ENCODE measurements at places on chromosomes 5 and 9.

- no peak for DNase-seq
Observed at GRCh38 chr5:107510125-107510524, 160.6 kb downstream of the EFNA5 start.

DNA sequence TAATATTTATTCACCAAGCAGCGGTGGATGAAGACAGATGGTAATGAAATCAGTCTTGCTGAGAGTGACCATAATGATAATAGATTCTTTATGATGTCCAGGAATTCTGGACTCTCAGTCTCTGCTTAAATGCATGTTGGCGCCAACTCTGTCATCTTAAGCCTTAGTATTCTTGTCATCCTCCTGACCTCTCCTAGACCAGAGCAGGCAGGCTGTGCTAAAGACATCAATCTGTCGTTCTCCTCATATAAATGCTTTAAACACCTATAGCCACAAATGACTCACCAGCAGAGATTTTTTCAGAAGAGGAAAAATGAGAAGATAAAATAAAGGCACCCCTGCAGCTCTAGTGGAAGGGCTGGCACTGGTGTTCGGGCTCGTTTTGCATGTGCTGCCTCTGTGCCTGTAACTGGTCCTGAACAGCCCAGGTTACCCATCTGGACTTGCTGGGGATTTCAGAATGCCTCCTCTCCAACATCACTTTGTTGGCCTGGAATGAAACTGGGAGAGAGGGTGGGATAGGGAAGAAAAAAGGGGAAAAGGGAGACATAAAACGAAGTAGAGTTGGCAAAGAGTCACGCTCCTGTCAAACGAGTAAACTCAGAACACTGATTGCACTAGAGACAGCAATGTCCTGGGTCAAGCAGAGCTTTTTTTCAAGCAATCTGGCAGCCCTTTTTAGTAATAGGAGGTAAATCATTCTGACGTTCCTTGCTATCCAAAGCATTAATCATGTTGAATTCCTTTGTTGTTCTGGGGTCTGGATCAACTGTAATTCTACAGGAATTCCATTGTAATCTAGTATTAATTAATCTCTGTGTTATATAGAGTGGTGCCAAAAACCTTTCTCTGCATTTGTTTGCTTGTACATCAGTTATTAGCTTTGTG is 195.5 kb upstream of the CLINT1 start:
- no peak for DNase-seq

GRCh38 chr5:1934801-1935429 is 52.2 kb upstream of the IRX4 start:
- no peak for DNase-seq

- no peak for DNase-seq
Observed at GRCh38 chr5:145433077-145433476, 402.1 kb downstream of the PRELID2 start.

GRCh38 chr9:111298111-111298510 is 31.9 kb downstream of the OR2K2 start:
- DNase-seq, result no peak

DNA sequence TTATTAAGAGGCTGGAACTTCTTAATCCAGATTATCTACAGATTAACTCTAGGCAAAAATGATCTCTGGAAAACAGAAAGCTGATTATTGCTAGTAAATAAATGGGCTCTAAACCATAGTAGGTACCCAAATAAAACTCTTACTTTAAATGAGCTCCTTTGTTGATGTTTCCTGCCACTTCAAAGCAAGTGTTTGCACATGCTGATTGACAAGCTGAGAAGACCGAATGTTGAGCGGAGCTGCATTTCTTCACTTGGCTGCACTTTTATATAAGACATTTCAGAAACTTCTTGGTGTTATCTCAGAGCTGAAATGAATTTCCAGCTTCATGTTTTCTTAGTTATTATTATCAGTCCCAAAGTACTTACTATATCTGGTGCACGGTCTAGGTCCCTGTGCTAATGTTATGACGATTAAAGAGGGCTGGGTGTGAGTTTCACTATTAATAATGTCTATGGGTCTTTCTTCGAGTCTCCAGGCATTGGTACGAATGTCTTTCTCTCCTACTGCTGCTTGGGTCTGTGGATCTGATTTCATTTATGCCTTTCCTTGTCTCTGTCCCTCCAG is 58.6 kb upstream of the CTXN3 start:
- no peak for DNase-seq

DNA sequence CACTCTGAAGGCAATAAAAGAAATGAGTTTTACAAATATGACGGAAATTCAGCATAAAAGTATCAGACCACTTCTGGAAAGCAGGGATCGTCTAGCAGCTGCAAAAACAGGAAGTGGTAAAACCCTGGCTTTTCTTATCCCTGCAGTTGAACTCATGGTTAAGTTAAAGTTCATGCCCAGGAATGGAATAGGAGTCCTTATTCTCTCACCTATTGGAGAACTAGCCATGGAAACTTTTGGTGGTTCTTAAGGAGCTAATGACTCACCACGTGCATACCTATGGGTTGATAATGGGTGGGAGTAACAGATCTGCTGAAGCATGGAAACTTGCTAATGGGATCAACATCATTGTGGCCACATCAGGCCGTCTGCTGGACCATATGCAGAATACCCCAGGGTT is 93.5 kb upstream of the RGMB start:
- DNase-seq, result no peak

- no peak for DNase-seq
Observed at GRCh38 chr5:111392181-111392580, 120.2 kb downstream of the STARD4 start.

GRCh38 chr5:73312146-73312871 is 136.3 kb downstream of the FOXD1 start:
- no peak for DNase-seq

- DNase-seq, result no peak
Observed at GRCh38 chr5:168214071-168214470, 77.4 kb upstream of the WWC1 start.

GRCh38 chr9:37752642-37753488 is 740 bp upstream of the TRMT10B start:
- no peak for DNase-seq

- DNase-seq, result no peak
Observed at GRCh38 chr5:79181419-79182022, 54.4 kb upstream of the JMY start.

DNA sequence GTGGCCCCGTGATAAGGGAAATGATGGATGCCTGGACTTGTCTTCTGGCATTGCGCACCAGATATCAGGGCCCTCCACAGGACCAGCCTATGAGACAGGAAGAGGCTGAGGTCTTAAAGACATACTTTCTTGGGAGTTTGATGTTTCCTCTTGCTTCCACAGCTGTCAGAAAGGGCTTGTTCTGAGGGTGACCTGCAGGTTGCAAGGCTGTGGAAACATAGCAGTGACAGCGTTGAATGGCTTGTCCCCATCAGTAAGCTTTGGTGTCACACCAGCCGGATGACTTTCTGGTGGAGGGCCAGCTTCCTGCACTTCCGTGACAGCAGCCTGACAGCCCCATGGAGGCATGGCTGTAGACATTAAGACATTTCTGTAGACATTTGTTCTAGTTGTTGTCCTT is 143.2 kb downstream of the C9orf152 start:
- DNase-seq, result no peak

DNA sequence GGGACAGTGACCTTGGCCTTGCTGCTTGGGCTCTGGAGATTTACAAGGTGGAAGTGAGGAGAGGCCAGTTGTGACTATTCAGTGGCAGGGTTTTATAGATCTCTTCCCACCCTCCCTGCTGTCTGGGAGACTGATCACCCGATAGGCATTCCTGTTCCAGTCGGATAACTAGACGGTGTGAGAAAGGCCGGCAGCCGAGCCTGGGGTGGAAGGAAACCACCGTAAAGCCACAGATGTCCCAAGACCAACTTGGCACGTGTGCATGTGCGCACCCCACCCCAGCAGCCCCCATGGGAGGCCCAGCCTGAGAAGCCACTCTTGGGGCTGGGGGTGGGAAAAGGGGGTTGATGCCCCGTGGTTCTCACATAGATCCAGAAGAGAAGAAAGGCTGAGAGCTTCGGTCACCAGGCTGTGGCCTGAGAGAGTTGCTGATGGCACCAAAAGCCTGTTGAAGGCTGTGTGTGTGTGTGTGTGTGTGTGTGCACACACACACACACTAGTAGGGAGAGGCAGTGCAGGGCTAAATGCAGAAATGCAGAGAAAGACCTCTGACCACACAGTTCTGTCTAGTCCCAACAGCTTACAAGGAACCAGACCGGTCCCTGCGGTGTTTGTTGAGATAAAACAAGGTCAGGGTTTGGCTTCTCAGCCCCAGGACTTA is 225.8 kb downstream of the FANCC start:
- DNase-seq, result no peak

- DNase-seq, result no peak
Observed at GRCh38 chr5:55895346-55895745, 44.2 kb downstream of the IL31RA start.

GRCh38 chr5:116076496-116076895 is 8.3 kb upstream of the COMMD10 start:
- no peak for DNase-seq

- DNase-seq, result no peak
Observed at GRCh38 chr5:115068239-115069086, 101.2 kb downstream of the TRIM36 start.

- no peak for DNase-seq
Observed at GRCh38 chr9:13899924-13900323, 414.0 kb downstream of the NFIB start.

- DNase-seq, result no peak
Observed at GRCh38 chr5:36642089-36642488, 35.7 kb downstream of the SLC1A3 start.

DNA sequence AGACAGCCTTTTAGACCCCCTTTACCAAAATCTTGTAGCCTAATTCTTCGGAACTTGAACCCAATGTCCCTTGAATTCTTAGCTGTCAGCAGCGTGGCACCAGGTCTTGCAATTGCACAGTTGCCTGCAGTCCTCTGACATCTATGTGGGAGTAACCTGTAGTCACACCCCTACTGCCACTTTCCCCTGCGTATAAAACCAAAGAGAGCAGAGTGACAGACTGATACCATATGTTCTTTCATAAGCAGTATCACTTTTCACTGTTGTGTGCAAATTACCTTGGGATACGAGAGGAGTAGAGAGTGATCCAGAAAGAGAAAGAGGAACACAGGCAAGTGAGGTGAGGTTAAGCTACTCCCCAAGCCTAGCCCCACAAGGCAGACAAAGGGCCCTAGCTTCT is 364.3 kb upstream of the ADAMTSL1 start:
- no peak for DNase-seq

- DNase-seq, result no peak
Observed at GRCh38 chr9:128022886-128023285, 42.1 kb upstream of the EEIG1 start.

GRCh38 chr5:138275379-138275782 is 960 bp upstream of the GFRA3 start:
- no peak for DNase-seq

DNA sequence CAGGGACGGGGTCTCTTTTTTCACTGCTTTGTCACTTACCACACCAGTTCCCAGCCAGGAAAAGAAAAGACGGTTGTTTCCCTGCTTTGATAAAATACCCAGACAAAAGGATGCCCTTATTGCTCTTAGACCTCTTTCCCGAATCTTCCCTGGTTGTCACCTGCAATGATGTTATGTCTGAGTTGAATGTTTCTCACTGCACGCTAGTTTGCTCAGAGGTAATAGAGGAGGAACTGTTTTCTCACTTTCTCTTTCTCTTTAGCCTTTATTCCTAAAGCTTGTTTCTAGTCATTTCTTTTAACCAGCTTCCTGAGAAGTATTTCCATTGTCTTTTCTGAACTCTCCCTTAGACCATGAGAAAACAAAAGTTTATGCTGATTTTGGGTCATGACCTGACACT is 32.9 kb downstream of the ACER2 start:
- no peak for DNase-seq

- no peak for DNase-seq
Observed at GRCh38 chr5:56893251-56893951, 16.0 kb upstream of the SETD9 start.

DNA sequence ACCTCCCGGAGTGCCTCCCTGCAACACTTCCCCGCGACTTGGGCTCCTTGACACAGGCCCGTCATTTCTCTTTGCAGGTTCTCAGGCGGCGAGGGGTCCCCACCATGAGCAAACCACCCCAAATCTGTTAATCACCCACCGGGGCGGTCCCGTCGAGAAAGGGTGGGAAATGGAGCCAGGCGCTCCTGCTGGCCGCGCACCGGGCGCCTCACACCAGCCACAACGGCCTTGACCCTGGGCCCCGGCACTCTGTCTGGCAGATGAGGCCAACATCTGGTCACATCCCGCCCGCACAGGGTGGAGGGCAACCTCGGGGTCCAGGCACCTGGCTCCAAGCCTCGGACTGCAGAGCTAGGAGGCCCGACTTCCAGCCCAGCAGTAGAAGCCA is 776 bp upstream of the TERT start:
- no peak for DNase-seq

DNA sequence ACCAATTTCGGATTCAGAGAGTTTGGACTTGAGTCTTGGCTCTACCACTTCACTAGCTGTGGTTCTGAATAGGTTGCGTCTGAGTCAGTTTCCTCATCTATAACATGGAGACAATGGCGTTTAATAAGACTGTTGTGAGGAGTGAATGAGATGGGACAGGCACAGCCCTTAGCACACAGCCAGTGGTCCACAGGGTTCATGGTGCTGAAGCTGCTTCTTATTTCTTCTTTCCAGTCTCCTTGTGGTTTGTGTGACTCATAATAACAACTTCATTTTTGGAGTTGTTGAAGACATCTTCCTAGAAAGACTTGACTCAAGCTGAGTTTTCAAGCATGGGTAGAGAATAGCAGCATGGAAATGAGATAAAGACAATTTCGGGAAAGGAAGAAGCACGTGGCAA is 172.6 kb upstream of the PPP2R2B start:
- no peak for DNase-seq

- no peak for DNase-seq
Observed at GRCh38 chr9:92747459-92748232, 17.0 kb downstream of the BICD2 start.

DNA sequence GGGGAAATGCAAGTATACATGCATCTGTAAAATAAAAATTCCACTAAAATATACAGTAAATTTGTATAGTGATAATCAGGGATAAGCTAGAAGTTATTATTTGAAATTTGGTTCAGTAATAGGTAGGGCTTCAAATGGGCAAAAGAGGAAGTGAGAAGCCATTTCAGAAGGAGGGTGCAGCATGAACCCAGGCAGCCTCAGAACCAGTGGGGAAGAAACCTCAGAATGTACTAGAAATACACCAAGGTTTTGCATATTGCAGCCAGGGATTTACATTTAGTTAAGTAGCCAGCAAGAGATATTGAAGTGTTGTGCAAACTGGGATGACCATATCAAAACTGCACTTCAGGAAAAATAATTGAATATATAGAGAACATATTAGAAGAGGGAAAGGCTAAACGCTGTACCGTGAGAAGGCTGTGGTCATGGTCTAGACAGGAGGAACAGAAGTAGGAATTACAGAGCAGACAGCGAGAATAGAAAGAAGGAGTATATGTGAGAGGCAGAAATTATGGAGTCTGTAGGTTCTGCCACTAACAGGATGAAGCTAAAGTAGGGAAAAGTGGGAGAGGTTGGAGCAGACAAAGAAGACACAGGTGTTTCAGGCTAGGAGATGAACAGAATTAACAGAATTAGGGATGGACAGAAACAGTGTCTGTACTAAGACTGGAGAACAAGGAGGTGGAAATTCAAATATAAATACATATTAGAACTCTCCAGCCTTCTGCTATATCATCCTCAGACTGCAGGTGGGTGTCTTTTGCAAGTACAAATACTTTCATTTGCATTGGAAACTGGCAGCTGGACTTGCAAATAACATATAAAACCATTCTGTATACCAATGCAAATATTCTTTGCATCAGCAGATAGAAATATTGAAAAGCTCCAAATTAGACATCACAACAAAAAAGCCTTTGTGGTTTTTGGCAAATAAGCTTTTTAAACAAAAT is 335.6 kb downstream of the ZNF608 start:
- DNase-seq, result no peak

GRCh38 chr5:54621048-54621447 is 103.5 kb downstream of the SNX18 start:
- no peak for DNase-seq

Measured in activated naive CD4-positive, alpha-beta T cell (primary cell).